ENCODE measurements at places on chromosomes 12 and 14. TPM values are rescaled to one million over a fixed set of nuclear protein-coding genes. Genes with fewer than 3 reads are reported as not detected.

Gene GALNT8
- total RNA-seq: 0.59 TPM

Gene THTPA
- 16.7 TPM for total RNA-seq

Gene FIGNL2
- total RNA-seq: 0.16 TPM

Gene GYS2
- total RNA-seq: not detected

Gene USP44
- total RNA-seq: 0.34 TPM

Gene NINJ2
- 15.7 TPM for total RNA-seq

Gene POMT2
- total RNA-seq: 72.0 TPM

Gene COL2A1
- not detected for total RNA-seq

Gene SERPINA9
- 2.1 TPM for total RNA-seq

Gene KRT75
- 3.3 TPM for total RNA-seq

- no peak overlapping the region for H3K4me3 ChIP-seq
- H3K36me3 ChIP-seq: no peaks in the 10 kb centered on the region
- peaks cover 70% of the 10 kb centered on the region for H3K4me1 ChIP-seq
- peak overlapping the region; percentile 36 for H3K27ac ChIP-seq
- H3K27me3 ChIP-seq: no peaks in the 10 kb centered on the region
These were observed 69.4 kb downstream of the IRF2BPL start for GRCh38 chr14:76958980-76959710.

GRCh38 chr12:10563002-10563401 is 50.4 kb downstream of the MAGOHB start:
- no peak overlapping the region for H3K4me3 ChIP-seq
- H3K36me3 ChIP-seq: no peaks in the 10 kb centered on the region
- no peaks in the 10 kb centered on the region for H3K27me3 ChIP-seq
- DNase-seq: no peak

GRCh38 chr14:95901054-95901453 is 24.4 kb downstream of the TUNAR start:
- H3K4me1 ChIP-seq: no peaks in the 10 kb centered on the region
- no peak overlapping the region for H3K27ac ChIP-seq
- no peaks in the 10 kb centered on the region for H3K36me3 ChIP-seq
- H3K27me3 ChIP-seq: peaks cover 45% of the 10 kb centered on the region

DNA sequence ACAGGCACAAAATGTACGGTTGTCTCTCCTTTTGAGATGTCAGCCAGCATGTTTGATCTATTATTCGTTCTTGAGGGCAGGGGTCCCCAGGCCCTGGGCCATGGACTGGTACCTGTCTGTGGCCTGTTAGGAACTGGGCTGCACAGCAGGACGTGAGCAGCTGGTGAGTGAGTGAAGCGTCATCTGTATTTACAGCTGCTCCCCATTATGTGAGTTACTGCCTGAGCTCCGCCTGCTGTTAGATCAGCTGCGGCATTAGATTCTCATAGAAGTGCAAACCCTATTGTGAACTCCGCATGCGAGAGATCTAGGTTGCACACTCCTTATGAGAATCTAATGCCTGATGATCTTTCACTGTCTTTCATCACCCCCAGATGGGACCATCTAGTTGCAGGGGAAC is 41.4 kb upstream of the SCN8A start:
- no peaks in the 10 kb centered on the region for H3K36me3 ChIP-seq
- no peak overlapping the region for H3K4me3 ChIP-seq
- H3K27me3 ChIP-seq: peaks cover 12% of the 10 kb centered on the region
- no peaks in the 10 kb centered on the region for H3K4me1 ChIP-seq

GRCh38 chr12:49515266-49515665 is 23.6 kb upstream of the KCNH3 start:
- no peak for DNase-seq
- H3K27ac ChIP-seq: no peak overlapping the region
- H3K4me3 ChIP-seq: no peak overlapping the region
- peaks cover 4% of the 10 kb centered on the region for H3K4me1 ChIP-seq
- peaks cover 7% of the 10 kb centered on the region for H3K36me3 ChIP-seq
- H3K27me3 ChIP-seq: no peaks in the 10 kb centered on the region

DNA sequence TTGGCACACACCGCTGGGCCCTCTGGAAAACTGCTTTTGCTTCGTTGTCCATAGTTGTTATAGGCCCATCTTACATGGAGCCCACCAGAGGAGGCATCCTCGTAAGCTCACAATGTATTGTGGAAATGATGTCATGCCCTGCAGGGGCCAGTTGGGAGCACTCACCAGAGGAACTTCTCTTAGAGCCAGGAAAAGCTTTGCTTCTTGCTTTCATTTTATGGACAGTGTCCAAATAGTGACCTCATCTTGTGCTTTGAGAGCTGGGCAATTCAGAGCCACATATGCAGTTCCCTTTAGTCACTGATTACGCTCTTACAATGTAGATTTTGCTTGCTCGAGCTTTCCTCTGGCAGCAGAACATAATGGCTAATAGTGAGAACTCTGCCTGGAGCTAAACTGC is 275.6 kb downstream of the AACS start:
- H3K4me1 ChIP-seq: no peaks in the 10 kb centered on the region
- H3K4me3 ChIP-seq: no peak overlapping the region
- H3K36me3 ChIP-seq: no peaks in the 10 kb centered on the region
- no peak overlapping the region for H3K27ac ChIP-seq

GRCh38 chr12:19038209-19038608 is 91.3 kb upstream of the PLEKHA5 start:
- H3K4me3 ChIP-seq: no peak overlapping the region
- DNase-seq: no peak
- no peaks in the 10 kb centered on the region for H3K27me3 ChIP-seq
- no peaks in the 10 kb centered on the region for H3K36me3 ChIP-seq
- H3K27ac ChIP-seq: no peak overlapping the region
- H3K4me1 ChIP-seq: no peaks in the 10 kb centered on the region

DNA sequence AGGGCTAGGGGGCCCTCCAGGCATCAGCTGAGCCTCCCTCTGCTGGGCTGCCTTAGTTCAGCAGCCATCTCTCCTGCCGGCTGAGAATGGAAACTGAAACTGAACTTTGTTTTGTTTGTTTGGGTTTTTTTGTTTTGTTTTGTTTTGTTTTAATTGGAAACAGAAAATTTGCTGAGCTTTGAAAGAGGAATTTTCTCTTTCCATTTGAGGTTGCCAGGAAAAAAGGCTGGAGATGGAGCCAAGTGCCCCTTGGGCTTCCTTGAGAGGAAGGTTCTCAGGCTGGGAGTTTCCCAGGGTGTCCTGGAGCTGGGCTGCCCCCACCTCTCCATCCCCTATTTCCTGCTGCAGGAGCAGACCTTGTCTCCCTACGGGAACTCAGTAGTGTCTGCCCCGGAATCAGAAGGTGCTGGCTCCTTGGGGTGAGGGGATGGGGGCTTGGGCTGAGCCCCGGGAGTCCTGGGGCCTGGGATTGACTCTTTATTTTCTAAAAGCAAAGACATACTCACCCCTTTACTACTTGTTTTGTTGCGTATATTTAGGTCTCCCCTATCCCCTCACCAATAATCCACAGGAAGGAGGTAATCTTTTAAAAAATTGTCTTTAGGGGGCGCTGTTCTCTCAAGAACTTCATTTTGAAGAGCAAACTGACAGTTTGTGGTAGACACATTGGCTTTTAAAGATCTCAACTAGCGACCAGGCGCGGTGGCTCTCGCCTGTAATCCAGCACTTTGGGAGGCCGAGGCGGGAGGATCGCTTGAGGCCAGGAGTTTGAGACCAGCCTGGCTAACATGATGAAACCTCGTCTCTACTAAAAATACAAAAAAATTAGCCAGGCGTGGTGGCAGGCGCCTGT is 21.3 kb upstream of the OASL start:
- peaks cover 16% of the 10 kb centered on the region for H3K4me1 ChIP-seq
- H3K27me3 ChIP-seq: no peaks in the 10 kb centered on the region
- no peak for DNase-seq
- H3K27ac ChIP-seq: peak overlapping the region; percentile 53

GRCh38 chr12:104673696-104674482 is 217.1 kb downstream of the CHST11 start:
- H3K36me3 ChIP-seq: no peaks in the 10 kb centered on the region
- no peak overlapping the region for H3K27ac ChIP-seq
- DNase-seq: no peak
- H3K4me1 ChIP-seq: peaks cover 41% of the 10 kb centered on the region
- H3K27me3 ChIP-seq: no peaks in the 10 kb centered on the region

- H3K27me3 ChIP-seq: no peaks in the 10 kb centered on the region
- no peak overlapping the region for H3K27ac ChIP-seq
- H3K4me3 ChIP-seq: no peak overlapping the region
- peaks cover 3% of the 10 kb centered on the region for H3K4me1 ChIP-seq
- no peak for DNase-seq
- no peaks in the 10 kb centered on the region for H3K36me3 ChIP-seq
These were observed 119.3 kb upstream of the OVCH1 start for GRCh38 chr12:29616664-29617406.

DNA sequence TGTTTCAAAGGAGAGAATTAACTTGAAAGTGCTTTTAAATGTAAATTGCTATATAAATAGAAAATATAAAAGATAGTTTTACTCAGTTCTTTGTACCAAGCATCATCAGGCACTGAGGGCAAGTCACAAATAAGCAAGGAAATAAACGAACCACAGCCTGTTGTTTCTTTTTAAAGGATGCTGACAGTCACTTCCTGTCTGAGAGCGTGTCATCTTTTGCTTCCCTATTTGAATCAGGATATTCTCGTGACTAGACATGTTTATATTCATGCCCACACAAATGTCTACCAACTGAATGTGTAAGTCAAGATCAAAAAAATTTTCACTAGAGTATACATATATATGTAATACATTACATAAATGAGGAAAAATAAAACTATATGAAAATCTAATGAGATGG is 31.4 kb upstream of the SLC2A13 start:
- H3K36me3 ChIP-seq: no peaks in the 10 kb centered on the region
- H3K4me1 ChIP-seq: no peaks in the 10 kb centered on the region
- H3K27ac ChIP-seq: no peak overlapping the region
- no peak overlapping the region for H3K4me3 ChIP-seq

DNA sequence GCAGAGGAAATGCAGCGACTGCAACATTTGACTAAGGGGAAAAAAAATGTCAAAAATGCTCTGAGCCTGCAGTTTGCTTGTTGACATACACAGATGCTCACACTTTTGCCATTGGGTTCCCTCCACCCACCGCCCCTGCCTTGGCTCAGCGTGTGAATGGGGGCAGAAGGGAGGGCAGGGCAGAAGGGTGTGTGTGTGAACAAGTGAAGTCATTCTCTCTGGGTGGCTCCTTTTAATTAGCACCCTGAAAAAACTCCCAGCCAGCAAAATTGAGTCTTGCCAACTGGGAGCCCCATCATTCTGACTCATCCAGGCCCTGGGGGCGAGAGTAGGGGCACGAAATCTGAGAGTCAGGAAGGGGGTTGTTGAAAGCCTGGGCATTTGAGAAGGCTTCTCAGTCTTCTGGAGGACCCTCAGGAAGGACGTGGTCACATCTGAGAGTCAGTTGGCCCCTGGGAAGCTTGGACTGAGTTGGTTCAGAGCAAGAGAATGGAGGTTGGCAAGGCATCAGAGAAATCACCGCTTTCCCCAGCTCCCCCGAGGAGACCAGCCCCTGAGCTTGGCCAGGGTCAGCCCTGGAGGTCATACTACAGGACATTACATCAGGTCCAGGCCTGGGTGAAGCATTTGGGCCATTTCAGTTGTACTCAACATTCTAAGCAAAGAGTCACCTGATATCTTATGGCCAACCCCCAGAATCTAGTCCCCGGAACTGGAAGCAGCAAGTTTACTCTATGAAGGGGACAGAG is 22.7 kb upstream of the KRT78 start:
- peak overlapping the region; percentile 99 for H3K27ac ChIP-seq
- peaks cover 96% of the 10 kb centered on the region for H3K4me1 ChIP-seq
- H3K27me3 ChIP-seq: no peaks in the 10 kb centered on the region

GRCh38 chr14:96782436-96782835 is 14.7 kb upstream of the VRK1 start:
- H3K36me3 ChIP-seq: no peaks in the 10 kb centered on the region
- H3K27me3 ChIP-seq: no peaks in the 10 kb centered on the region
- no peak overlapping the region for H3K4me3 ChIP-seq
- DNase-seq: no peak
- H3K4me1 ChIP-seq: no peaks in the 10 kb centered on the region
- H3K27ac ChIP-seq: no peak overlapping the region

DNA sequence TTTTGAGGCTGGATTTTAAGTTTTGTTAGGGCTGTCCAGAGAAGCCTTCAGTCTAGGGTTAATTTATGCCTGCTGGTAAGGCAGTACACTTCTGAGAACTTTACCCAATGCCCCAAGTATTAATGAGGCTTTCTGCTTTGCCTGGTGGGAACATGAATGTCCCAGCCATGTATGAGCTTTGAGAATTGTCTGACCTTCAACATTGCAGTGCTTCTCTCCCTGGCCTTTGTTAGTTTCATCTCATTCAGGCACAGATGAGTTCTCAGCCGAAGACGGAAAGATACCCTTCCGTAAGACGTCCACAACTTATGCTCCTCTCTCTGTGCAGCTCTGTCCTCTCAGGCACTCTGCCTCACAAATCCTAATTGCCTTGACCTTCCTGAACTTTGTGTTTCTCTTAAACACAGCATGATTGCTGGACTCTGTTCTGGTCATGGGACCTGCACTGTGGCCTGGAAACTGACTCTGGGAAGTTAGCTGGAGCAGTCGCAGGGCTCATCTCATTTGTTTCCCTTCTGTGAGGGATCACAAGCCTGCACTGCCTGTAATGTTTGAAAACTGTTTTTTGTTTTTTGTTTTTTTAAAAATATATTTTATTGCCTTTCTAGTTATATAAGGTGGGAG is 15.7 kb downstream of the CHPT1 start:
- peak overlapping the region; percentile 20 for H3K27ac ChIP-seq
- no peaks in the 10 kb centered on the region for H3K27me3 ChIP-seq
- DNase-seq: no peak
- peaks cover 18% of the 10 kb centered on the region for H3K4me1 ChIP-seq

DNA sequence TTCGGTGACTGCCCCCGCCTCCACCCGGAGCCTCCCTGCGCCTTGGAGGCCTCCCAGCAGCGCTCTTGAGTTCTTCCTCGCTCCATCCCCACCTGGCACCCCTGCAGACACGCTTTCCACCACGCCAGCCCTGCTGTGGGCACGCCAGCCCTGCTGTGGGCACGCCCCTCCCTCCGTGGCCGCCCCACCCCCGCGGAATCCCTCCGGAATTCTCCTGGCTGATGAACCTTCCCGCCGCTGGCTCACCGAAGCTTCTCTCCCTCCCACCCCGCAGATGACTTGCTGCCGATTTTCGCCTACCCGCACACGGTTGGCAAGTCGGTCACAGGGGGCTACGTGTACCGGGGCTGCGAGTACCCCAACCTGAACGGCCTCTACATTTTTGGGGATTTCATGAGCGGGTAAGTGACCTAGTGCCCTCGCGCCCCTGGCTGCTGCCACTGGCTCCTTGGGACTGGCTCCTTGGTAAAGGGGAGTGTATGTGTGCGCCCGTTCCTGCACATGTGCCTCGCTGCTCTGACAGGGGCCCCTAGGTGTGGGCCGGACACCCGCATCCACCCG is 15.2 kb downstream of the HHIPL1 start:
- H3K4me1 ChIP-seq: peaks cover 10% of the 10 kb centered on the region
- H3K4me3 ChIP-seq: no peak overlapping the region
- H3K27ac ChIP-seq: no peak overlapping the region
- peaks cover 43% of the 10 kb centered on the region for H3K27me3 ChIP-seq
- no peak for DNase-seq

DNA sequence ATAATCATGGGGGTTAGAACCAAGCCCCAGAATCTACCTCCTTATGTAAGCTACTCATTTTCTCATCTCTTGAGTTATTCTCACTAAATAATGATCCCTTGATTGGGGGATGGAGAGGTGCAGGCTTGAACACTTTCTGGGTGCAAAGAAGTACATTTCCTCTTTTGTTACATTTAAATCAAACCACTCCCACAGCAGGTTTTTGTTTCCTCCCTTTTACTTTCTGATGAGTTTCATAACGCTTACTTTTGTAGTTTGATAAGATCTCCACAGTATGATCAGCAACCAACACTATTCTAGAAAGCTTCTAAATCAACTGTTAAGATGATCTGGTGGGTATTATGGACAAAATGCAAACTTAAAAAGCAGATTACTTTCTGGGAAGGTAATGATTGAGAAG is 20.5 kb downstream of the VCPKMT start:
- DNase-seq: no peak
- H3K4me3 ChIP-seq: no peak overlapping the region
- H3K27me3 ChIP-seq: no peaks in the 10 kb centered on the region
- H3K4me1 ChIP-seq: peaks cover 6% of the 10 kb centered on the region
